Amygdala (tissue), 56 donors: ENCODE measurements at places on chromosomes 16 and 17.

- no peak for DNase-seq
Measured at GRCh38 chr16:78368121-78369102, 269.0 kb downstream of the WWOX start.

DNA sequence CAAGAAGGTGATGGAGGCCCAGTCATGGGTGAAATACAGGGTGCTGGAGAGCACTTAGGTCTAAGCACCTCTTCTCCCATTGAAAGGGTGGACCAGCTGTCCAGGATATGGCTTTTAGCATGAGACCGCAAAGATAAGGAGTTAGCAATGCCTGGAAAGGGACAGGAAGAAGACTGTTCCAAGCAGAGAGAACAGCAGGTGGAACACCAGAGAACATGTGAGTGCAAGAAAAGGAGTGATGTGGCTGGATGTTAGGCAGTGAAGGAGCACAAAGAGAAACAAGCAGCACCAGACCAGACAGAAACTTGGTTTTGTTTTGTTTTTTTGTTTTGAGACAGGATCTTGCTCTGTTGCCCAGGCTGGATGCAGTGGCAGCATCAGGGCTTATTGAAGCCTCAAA, 45.4 kb upstream of the CCL1 start:
- no peak for DNase-seq

GRCh38 chr17:77214743-77215142, 74.0 kb downstream of the SEC14L1 start:
- no peak for DNase-seq

GRCh38 chr17:11625878-11626277, 27.6 kb downstream of the DNAH9 start:
- no peak for DNase-seq

GRCh38 chr17:48751733-48752398, 23.3 kb upstream of the HOXB13 start:
- DNase-seq: no peak

DNA sequence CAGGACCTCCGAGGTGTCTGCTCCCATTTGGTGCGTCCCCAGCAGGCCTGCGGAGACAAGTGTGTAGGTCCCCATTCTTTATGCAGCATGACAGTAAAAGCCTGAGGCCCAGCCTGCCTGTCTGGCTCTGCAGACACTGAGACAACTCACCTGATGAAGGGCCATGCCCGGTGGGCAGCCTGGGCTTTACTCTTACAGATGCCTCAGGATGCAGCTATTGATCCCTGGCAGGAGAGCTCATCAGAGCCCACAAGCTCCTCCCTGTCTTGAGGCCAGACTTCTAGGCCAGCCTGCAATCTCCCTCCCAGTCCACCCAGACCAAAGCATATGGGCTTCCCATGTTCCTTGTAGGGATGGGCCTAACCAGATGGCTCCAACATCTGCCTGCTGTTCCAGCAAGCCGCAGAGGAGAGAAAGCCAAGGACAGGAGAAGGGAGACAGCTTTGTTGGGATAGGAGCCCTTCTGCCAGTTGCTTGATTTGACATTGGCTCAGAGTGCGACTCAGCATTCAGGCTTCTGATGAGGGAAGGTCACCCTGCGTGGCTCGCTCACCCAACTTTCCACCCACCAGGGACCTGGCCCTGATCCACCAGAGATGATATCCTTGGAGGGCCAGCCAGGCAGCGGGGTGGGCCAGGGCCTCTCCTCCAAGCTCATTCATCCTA, 87.5 kb downstream of the SOCS1 start:
- DNase-seq: no peak

DNA sequence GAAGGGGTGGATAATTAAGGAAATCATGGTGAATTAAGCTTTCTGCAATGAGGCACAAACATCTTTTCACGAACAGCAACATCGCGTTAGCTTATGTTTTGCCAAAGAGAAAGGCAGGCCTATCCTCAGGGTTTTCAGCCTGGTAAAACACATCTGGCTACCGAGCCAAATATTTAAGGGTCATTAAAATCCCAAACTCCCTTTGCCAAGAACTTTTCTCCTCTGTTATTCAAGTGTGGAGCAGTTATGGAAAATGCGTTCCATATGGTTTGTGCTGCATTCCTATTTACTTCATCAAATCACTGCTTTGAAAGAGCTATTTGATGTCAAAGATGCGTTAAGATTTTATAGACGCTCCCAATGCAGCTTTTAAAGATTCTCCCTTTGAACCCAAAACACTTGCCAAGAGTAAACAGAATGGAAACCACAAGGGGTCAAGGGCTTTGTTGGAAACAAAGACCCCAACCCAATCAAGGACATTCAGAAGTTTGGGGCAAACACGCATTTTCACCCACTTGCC, 308.3 kb upstream of the CDH5 start:
- DNase-seq: no peak

GRCh38 chr16:56551796-56552738, 12.8 kb upstream of the MT4 start:
- peak; percentile 56 for DNase-seq

DNA sequence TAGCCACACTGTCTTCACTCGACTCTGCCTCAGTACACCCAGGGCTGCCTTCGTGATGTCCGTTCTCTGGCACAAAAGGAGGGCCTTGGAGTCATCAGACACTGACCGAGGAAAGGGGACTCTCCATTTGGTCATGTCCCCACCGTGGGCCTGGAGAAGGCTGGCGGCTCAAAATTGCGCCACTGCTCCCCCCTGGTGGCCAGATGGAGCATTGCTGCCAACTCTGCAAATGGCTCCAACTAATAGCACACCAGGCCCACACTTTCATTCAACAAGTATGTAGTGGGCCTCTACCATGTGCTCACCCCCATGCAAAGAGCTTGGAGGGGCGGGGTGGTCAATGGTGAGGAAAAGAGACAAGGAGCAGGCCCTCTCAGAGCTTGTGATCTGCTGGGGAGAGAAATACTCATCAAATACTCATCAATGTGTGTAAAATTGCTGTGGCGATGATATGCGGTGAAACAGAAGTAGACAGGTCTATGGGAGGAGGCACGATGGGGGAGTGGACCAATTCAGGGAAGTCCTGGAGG, 5.2 kb upstream of the GRIN2C start:
- DNase-seq: peak; percentile 62

GRCh38 chr17:79255456-79255855, 180.8 kb downstream of the ENGASE start:
- DNase-seq: no peak
